CD4-positive, alpha-beta T cell treated with Interleukin-15 for 1 hour (primary cell): ENCODE measurements at places on chromosomes 5 and 9.

DNA sequence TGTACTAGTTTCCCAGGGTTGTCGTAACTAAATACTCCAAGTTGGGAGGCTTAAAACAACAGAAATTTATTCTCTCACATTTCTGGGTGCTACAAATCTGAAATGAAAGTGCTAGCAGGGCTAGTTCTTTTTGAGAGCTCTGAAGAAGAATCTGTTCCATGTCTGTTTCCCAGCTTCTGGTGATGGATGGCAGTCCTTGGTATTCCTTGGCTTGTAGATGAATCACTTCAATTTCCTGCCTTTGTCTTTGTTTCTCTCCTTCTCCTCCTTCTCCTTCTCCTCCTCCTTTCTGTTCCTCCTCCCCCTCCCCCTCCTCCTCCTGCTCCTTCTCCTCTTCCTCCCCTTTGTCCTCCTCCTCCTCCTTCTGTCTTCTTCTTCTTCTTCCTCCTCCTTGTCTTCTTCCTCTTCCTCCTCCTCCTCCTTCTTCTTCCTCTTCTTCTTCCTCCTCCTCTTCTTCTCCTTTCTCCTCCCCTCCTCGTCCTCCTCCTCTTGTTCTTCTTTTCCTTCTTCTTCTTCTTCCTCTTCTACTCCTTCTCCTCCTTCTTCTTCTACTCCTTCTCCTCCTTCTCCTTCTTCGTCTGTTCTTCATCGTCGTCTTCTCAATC lies 104.7 kb upstream of the ANKRD55 start:
- no peak for DNase-seq

GRCh38 chr9:104206766-104207165 lies 112.7 kb downstream of the SMC2 start:
- DNase-seq, result no peak

- no peak for DNase-seq
Observed at GRCh38 chr5:17359451-17360011, 138.5 kb upstream of the TAF11L2 start.

DNA sequence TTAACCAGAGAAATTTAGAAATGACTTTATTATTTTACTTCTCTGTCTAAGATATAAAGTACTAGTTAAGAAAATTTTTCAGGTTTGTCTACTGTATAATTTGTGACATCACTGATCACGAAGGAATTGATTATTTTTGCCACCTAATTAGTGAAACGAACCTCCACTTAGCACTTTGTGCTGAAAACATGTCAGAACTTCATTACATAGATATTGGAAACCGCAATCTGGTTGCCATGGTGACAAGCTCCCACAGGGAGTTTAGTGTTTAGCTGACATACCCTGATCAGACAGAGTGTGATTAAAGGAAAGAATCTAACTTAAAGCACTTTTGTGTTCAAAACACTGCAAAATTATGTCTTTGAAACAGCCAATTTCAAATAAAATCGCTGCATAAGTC lies 668.4 kb upstream of the CCNG1 start:
- no peak for DNase-seq

DNA sequence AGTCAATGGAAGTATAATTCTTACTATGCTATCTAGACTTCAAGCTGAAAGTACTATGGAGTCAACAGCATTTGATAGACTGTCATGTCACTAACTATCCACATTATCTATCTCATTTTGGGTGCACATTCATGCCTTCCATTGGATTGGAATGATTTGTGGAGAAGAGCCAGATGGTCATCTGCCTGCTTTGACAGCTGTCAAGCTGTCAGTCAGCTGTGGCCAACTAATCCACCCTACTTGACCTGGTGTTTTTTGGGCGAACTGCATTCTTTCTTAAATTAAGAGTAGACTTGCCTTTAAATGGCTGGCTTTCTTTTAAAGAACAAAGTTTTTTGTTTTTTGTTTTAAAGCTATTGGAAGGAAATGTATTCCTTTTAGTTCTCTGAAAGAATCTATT lies 151.5 kb downstream of the DCP2 start:
- no peak for DNase-seq

- no peak for DNase-seq
Observed at GRCh38 chr9:81915801-81916505, 12.3 kb upstream of the SPATA31D4 start.
